ENCODE measurements at places on chromosomes 2 and 18.

DNA sequence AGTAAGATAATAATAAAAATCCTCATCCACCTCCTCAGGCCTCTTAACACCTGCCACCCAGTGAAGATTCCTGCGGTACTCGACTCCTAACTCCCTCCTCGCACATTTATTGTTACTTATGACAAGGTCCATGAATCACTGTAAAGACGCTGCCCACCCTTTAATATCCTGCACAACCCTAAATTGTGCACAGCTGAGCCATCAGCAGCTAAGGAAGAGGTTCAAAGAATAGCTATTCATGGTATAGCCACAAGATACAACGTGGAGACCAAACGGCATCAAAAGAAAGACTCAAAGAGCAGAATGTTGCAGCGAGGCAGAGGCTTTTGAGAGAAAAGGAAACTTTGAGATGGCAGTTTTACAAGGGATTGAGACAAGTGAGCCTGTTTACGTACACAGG lies 266.3 kb downstream of the SATB2 start:
- DNase-seq: no peak

GRCh38 chr2:2824588-2824987 lies 493.5 kb upstream of the MYT1L start:
- no peak overlapping the region for H3K4me3 ChIP-seq
- H3K27ac ChIP-seq: no peak overlapping the region
- H3K36me3 ChIP-seq: no peaks in the 10 kb centered on the region
- DNase-seq: no peak
- no peaks in the 10 kb centered on the region for H3K4me1 ChIP-seq

DNA sequence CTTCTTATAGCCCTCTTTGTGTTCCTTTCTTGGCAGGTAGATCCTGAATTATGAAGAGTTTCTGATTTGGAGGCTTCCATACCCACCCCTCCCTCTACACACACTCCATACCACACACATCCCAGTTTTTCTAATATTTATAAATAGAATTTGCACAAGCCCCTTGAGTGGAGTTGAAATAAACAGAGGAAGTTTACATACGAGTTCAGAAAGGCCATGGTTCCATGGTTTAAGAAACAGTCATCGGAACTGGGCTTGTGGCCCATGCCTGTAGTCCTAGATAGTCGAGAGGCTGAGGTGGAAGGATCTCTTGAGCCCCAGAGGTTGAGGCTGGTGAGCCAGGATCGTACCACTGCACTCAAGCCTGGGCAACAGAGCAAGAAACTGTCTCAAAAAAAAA lies 62.7 kb upstream of the TANC1 start:
- no peak overlapping the region for H3K27ac ChIP-seq
- DNase-seq: no peak
- no peaks in the 10 kb centered on the region for H3K36me3 ChIP-seq

DNA sequence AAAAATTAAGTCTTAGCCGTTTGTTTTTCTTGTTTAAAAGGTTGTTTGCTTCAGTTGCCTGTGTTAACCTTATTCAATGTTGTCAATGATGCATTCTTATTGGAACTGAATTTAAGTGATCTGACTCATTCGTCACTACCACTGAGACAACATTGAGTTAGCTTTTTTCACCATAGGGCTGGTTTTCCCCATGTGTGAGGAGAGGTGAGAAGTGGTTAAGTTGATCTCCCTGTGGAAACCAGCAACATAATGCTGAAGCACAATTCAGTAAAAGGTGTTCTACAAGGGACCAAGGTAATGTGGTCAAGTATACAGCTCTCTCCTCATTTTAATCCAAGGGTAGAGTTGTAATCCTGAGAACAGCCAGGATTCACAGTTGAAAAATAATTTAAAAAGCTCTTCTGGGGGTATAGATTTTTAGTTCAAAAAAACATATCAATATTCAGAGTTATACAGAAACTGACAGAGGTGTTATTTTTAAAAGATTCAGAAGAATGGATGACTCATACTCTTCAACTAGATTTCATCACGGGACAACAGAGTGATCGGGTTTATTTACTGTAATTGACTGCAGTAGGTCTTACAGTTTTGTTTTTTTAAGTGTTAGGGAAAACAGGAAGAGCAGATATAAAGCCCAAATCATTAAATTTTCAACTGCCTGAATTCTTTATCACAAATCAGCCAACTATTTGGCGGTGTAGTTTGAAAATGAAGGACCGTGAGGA lies 12.6 kb downstream of the NOP58 start:
- H3K36me3 ChIP-seq: peaks cover 49% of the 10 kb centered on the region
- H3K4me1 ChIP-seq: no peaks in the 10 kb centered on the region
- H3K27ac ChIP-seq: no peak overlapping the region

DNA sequence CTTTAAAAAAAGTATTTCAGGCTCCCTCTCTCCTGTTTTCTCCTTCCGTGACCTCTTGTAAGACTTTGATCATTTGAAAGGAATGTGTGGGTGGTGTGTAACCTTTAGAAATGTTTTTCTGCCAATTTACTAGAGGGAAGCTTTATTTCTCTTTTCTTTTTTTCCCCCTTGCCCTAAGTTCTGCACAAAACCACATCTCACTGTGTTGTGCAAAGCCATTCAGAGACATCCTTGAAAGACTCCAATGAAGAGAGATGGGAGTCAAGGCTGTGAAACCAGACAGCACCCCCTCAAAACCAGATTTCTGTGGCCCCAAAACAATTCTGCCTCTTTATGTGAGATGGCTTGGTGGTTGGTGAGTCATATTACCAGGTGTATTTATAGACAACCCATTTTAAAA lies 184.6 kb upstream of the ERBB4 start:
- H3K4me1 ChIP-seq: no peaks in the 10 kb centered on the region
- H3K36me3 ChIP-seq: no peaks in the 10 kb centered on the region
- H3K27me3 ChIP-seq: no peaks in the 10 kb centered on the region
- no peak overlapping the region for H3K27ac ChIP-seq
- DNase-seq: no peak

- no peaks in the 10 kb centered on the region for H3K27me3 ChIP-seq
- no peaks in the 10 kb centered on the region for H3K4me1 ChIP-seq
- no peak for DNase-seq
- no peaks in the 10 kb centered on the region for H3K36me3 ChIP-seq
- H3K4me3 ChIP-seq: no peak overlapping the region
These were observed 163.1 kb upstream of the PGAP1 start for GRCh38 chr2:197089655-197090054.

DNA sequence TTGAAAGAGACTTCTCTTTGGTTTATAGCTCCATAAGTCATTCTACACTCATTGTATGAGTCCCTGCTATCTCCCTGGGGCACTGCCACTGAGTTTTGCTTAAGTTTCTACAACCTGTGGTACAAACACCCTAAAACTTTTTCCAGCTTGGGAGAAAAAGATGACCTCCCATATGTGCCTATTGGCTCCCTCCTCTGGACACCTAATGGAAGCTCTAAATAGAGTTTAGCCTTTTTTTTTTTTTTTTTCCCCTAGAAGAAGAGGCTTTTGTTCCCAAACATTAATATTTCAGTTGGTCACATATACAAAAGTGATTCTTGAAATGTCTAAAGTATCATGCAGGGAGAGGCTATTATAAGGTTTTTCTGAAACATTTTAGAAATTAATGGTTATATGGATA lies 547.2 kb upstream of the TMEFF2 start:
- no peaks in the 10 kb centered on the region for H3K4me1 ChIP-seq
- H3K27ac ChIP-seq: no peak overlapping the region
- H3K27me3 ChIP-seq: no peaks in the 10 kb centered on the region
- no peaks in the 10 kb centered on the region for H3K36me3 ChIP-seq
- no peak overlapping the region for H3K4me3 ChIP-seq

GRCh38 chr2:98501223-98501622 lies 56.6 kb downstream of the INPP4A start:
- peaks cover 7% of the 10 kb centered on the region for H3K36me3 ChIP-seq
- no peaks in the 10 kb centered on the region for H3K27me3 ChIP-seq
- no peak for DNase-seq
- H3K4me1 ChIP-seq: peaks cover 85% of the 10 kb centered on the region
- H3K4me3 ChIP-seq: no peak overlapping the region

- no peak for DNase-seq
- H3K36me3 ChIP-seq: no peaks in the 10 kb centered on the region
- no peak overlapping the region for H3K4me3 ChIP-seq
- H3K27ac ChIP-seq: no peak overlapping the region
- no peaks in the 10 kb centered on the region for H3K27me3 ChIP-seq
These were observed 228.4 kb upstream of the SLC39A10 start for GRCh38 chr2:195428673-195429072.

DNA sequence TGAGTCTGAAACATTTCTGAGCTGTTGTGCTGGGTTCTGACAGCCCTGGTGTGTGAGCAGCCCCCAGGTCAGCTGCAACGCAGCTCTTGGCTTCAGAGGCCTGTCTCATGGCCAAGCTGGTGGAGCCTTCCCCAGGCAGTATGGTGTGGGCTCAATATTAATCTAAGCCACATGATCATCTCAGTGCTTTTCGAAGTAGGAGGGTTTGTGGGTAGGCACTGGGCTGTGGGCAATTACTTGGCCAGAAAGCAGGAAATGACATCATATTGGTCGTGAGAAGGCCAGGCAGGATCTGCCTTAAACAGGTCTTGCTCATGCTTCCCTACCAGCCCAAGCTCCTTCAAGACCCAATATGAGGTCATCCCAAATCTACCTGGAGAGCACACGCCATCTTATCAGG lies 26.9 kb downstream of the LOXHD1 start:
- H3K4me3 ChIP-seq: no peak overlapping the region
- peak; percentile 45 for DNase-seq
- no peak overlapping the region for H3K27ac ChIP-seq
- no peaks in the 10 kb centered on the region for H3K36me3 ChIP-seq

- H3K27ac ChIP-seq: no peak overlapping the region
- no peaks in the 10 kb centered on the region for H3K27me3 ChIP-seq
- H3K4me3 ChIP-seq: no peak overlapping the region
- H3K36me3 ChIP-seq: no peaks in the 10 kb centered on the region
- no peak for DNase-seq
These were observed 748.9 kb upstream of the NXPH2 start for GRCh38 chr2:139529080-139529479.

DNA sequence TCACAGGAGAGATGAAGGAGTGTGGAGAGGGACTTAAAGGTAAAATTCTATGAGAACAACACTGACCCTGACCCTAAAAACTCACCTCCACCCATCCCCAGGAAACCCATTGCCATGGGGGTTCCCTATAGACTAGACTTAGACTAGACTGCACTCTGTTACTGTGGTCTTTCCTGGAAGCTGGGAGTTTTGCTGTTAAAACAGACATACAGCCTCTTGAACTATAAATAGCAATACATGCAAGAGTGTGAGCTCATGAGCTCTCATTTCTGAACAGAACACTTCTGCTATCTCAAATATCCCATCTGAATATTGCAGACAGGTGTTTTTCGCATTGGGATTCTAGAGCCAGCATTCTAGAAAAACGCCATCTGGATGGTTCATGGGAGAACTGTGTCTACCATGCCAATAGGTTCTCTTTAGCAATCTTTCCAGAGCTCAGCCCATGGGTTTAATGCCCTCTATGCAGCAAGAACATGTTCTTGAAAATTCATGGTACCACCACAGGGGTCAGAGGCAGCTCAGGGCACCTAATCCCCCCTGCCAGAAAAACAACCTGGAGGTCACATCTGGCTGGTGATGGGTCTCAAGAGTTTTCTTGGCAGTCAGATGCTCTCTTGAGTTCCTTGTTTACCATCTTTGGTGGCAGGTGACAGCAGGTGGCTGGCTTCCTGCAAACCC lies 51.9 kb downstream of the SLC14A2 start:
- no peaks in the 10 kb centered on the region for H3K27me3 ChIP-seq
- H3K4me3 ChIP-seq: peak overlapping the region; percentile 41
- H3K36me3 ChIP-seq: no peaks in the 10 kb centered on the region
- H3K4me1 ChIP-seq: peaks cover 23% of the 10 kb centered on the region

DNA sequence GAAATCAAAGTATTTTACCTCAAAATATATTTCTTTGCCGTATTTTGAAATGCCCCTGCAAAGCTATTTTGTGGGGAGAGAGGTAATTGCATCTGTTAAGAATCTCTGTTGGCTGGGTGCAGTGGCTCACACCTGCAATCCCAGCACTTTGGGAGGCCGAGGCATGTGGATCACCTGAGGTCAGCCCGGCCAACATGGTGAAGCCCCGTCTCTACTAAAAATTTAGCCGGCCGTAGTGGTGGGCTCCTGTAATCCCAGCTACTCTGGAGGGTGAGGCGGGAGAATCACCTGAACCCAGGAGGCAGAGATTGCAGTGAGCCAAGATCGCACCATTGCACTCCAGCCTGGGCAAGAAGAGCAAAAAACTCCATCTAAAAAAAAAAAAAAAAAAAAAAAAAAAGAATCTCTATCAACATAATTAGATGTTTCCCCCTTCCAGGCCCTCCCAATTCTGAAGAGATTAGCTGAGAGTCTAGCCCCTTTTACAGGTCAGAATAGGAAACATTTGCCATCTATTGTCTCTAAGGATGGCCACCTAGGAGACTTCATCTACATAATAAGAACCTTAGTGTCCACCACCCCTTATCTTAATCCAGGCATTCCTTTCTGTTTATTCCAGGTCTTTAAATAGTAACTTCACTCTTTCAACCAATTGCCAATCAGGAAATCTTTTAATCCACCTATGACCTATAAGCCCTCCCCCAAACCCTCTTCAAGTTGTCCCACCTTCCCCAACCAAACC lies 3.5 kb upstream of the TRAPPC8 start:
- no peaks in the 10 kb centered on the region for H3K36me3 ChIP-seq
- H3K4me3 ChIP-seq: no peak overlapping the region
- H3K27ac ChIP-seq: no peak overlapping the region

GRCh38 chr2:7363906-7364305 lies 446.7 kb downstream of the RNF144A start:
- no peaks in the 10 kb centered on the region for H3K4me1 ChIP-seq
- H3K4me3 ChIP-seq: no peak overlapping the region

- no peak overlapping the region for H3K27ac ChIP-seq
- no peaks in the 10 kb centered on the region for H3K4me1 ChIP-seq
- H3K4me3 ChIP-seq: no peak overlapping the region
- H3K27me3 ChIP-seq: no peaks in the 10 kb centered on the region
These were observed 44.8 kb downstream of the REV1 start for GRCh38 chr2:99445065-99445464.

DNA sequence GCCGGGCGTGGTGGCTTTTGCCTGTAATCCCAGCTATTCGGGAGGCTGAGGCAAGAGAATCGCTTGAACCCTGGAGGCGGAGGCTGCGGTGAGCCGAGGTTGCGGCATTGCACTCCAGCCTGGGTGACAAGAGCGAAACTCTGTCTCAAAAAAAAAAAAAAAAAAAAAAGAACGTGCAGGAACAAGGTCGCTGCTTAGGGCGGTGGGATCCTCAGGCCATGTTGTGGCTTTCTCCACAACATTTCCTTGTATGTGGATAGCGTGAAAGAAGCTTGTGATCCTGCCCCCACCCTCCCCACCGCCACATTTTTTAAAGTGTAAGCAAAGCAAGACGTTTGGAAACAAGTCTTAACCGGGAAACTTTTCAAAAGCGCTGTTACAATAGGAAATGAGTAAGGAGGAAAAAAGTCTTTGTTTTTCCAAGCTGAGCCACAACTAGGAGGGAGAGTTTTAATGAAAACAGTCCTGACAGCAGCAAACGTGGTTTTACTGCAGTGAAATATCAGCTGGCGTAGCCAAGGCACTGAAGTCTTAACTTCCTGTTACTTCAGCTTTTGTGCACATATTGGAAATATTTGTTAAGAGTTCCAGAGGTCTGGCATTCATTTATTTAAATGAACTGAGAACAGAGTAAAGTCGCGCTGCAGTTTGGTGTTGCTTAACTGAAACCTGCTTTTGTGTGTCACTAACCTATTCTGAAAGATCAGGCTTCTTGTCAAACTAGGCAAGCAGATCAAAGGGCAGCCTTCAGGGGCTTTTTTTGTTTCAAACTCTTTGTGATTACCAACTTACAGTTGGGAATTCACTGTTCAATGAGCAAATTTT lies 3.8 kb downstream of the TGIF1 start:
- H3K27ac ChIP-seq: no peak overlapping the region
- H3K27me3 ChIP-seq: peaks cover 67% of the 10 kb centered on the region

- H3K4me1 ChIP-seq: no peaks in the 10 kb centered on the region
- H3K4me3 ChIP-seq: no peak overlapping the region
- H3K36me3 ChIP-seq: no peaks in the 10 kb centered on the region
These were observed 320.2 kb downstream of the TMX3 start for GRCh38 chr18:68394705-68395104.

Measured in MM.1S (cell line).